Activated B cell treated with CpG ODN at 0.5 μM for 24 hours (primary cell): ENCODE measurements at places on chromosomes 4 and X. TPM values are rescaled to one million over a fixed set of nuclear protein-coding genes. Genes with fewer than 3 reads are reported as not detected.
A peak's percentile ranks its signal among the peaks of the same experiment; 100 is the strongest.

The GAB3 gene
- 7.1 and 7.5 TPM in 2 replicates for total RNA-seq

- no peak for DNase-seq
Observed at GRCh38 chrX:10101269-10101668, 55.5 kb upstream of the CLCN4 start.

- DNase-seq, result no peak
Observed at GRCh38 chr4:160819791-160820190, 1344.0 kb downstream of the FSTL5 start.

DNA sequence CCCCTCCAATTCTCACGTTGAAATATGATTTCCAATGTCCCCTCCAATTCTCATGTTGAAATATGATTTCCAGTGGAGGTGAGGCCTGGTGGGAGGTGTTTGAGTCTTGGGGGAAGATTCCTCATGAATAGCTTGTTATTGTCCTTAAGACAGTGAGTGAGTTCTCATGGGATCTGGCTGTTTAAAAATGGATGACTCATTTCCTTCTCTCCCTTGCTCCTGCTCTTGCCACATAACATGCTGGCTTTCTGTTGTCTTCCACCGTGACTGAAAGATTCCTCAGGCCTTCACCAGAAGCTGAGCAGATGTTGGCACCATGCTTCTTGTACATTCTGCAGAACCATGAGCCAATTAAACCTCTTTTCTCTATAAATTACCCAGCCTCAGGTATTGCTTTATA, 346.8 kb upstream of the TECRL start:
- DNase-seq, result no peak

DNA sequence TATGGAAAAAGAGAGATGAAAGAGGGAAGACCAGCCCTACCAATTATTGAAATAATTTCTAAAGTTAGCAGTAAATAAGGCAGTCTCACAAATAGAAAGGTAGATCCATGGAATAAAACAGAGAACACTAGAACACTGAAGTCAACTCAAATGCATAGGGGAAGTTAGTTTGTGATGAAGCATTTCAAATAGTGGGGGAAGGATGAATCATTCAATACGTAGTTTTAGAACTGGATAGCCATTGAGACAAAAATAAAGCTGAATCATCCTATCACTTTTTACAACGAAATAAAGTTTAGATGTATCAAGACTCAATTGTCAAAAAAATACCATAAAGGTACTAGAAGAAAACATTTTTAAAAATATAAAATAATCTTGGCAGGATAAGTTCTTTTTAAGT, 143.2 kb upstream of the DGKK start:
- no peak for DNase-seq

The CXCL6 gene
- not detected in 2 replicates for total RNA-seq

GRCh38 chr4:85407546-85407945, 67.4 kb upstream of the ARHGAP24 start:
- DNase-seq, result no peak

The CT55 gene
- total RNA-seq, result not detected in 2 replicates

- DNase-seq, result no peak
Observed at GRCh38 chr4:153792618-153793247, 3.9 kb upstream of the SFRP2 start.

- DNase-seq, result no peak
Observed at GRCh38 chrX:14300376-14300775, 229.0 kb upstream of the GLRA2 start.

- DNase-seq, result no peak
Observed at GRCh38 chr4:112511093-112511802, 4.7 kb downstream of the NEUROG2 start.

The SPANXB1 gene
- total RNA-seq, result not detected in 2 replicates

GRCh38 chrX:6941041-6941440, 206.5 kb upstream of the STS start:
- no peak for DNase-seq

GRCh38 chr4:152700151-152700550, 20.4 kb upstream of the TMEM154 start:
- DNase-seq, result no peak

DNA sequence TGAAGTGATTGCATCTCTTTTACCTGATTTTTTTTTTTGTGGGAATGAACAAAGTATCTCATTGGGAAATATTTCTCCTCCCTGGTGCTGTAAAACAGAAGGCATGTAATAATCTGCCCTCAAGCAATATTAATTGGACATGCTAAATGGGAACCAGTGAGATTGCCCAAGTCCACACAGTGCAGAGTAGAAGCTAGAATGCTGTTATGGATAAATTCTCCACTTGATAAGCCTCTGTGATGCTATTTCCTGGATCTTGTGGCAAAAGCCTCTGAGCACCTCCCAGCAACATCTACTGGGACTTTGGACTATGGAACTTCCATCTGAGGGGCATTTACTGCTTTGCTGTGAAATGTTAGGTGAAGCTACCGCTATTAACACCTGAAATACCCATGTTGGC, 46.9 kb upstream of the YTHDC1 start:
- DNase-seq, result no peak

- no peak for DNase-seq
Observed at GRCh38 chrX:12496343-12496742, 294.9 kb upstream of the PRPS2 start.

GRCh38 chr4:54227256-54228055, 1.6 kb upstream of the PDGFRA start:
- DNase-seq, result peak; percentile 17

The SLC6A14 gene
- total RNA-seq, result not detected in 2 replicates

DNA sequence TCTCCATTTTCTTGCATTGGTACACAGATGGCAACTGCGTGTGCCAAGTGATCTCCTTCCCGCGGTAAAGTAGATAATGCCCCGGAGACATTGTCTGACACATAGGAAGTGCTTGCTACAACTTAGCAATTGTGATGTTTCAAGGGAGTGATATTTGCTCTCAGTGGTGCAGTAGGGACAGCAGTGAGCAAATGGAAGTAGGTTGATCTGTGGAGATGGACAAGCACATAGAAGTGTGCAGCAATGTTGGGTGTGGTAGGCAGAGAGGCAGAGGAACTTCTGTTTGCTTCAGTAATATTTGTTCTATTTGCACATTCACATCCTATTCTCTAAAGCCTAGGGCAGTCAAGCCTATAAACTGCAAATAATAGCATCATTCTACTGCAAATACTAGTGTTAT, 846.7 kb upstream of the PRKX start:
- DNase-seq, result no peak

DNA sequence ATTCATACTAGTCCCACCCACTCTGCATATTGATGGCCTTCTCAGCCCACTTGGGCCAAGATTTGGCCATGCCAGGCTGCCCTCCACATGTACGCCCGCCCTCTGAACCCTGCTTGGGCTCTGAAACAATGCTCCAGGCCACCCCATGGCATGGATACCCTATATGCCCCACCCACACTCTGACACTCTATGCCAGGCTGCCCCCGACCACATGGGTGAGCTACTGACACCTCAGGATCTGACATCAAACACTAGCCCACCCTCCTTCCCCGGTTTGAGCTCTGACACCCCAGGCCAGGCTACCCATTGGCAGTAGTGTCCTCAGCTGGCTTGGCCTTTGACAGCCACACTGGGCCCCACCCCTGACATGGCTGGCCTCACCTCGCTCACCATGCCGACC, 69.5 kb downstream of the HPRT1 start:
- DNase-seq, result no peak

DNA sequence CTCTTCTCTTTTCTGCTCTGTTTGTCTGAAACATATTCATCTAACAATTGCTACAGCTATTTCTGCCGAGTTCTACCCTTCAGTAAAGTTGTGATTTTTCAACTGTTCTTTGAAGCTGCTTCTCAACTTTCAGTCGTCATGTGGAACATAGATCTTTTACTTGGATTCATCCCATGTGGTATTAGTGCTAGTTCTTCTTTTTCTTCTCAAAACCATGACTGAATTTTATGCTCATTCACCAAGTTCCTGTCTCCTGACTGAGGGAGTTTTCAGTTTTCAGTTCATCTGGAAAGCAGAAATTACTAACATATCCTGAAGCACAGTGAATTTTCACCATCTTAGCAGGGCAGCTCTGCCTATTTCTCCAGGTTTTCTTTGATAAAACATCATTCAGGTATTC, 12.1 kb downstream of the ACSL4 start:
- DNase-seq, result no peak

DNA sequence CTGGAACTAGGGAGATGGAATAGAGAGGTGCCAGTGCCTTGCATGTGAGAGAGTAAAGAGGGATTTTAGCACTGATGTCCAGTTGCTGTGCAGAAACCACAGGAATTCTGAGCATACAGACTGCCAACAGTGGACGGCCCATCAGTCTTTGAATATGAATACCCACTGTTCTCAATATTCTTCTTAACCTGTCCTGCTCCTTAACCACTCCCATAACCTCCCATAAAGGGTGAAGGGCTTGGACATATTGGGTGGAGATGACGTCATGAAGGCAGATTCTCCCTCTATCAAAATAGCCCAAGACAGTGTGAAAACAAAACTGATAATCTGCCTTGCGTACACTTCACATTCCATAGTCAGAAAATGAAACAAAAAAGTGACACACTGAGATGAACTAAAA, 1313.7 kb upstream of the PABPC4L start:
- DNase-seq, result no peak

- no peak for DNase-seq
Observed at GRCh38 chr4:69057620-69058409, 38.5 kb upstream of the UGT2B7 start.

The TENT5D gene
- total RNA-seq, result not detected in 2 replicates
